ENCODE measurements at places on chromosomes 1 and 21. TPM values are rescaled to one million over a fixed set of nuclear protein-coding genes. Genes with fewer than 3 reads are reported as not detected.

RPE65 gene
- polyA plus RNA-seq = not detected

SLC6A17 gene
- polyA plus RNA-seq = not detected

VN1R5 gene
- polyA plus RNA-seq = not detected

DNA sequence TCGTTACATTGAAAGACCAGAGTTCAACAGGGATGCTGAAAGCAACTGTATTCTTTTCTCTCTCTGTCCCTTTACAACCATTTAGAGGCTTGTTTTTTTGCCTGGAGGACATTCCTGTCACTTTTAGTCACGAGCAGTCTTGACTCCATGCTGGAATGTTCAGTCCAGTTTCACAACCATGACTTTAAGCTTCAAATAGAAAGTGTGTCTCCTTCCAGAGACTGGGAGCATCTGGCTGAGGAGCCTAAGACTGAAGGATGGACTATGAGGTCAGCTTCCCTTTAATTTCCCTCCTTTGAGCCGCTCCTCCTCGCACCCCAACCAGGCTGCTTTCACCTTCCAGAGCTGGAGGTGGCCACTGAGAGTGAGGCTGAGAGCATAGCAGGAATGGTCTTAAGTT is 10.5 kb upstream of the RYR2 start:
- H3K4me3 ChIP-seq = no peak overlapping the region
- no peak for DNase-seq

DNA sequence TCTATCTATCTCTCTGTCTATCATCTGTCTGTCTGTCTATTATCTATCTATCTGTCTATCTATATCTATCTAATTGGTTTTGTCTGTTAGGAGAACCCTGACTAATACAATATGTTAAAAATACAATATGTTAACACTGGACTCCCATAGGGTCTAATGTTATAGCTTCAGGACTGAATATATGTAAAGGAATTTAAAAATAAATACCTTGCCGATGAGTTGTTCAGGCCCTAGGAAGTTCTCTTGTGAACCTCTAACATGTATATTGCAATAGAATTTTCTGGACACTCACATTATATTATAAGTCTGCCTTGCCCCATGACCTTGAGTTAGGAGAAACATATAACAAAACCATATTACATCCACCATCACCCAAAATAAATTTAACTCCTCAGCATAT is 900.6 kb downstream of the NCAM2 start:
- H3K27me3 ChIP-seq = no peaks in the 10 kb centered on the region
- no peak overlapping the region for H3K27ac ChIP-seq
- no peak overlapping the region for H3K4me3 ChIP-seq

- H3K4me3 ChIP-seq = no peak overlapping the region
- DNase-seq = no peak
- peaks cover 45% of the 10 kb centered on the region for H3K4me1 ChIP-seq
- no peak overlapping the region for H3K27ac ChIP-seq
Observed at GRCh38 chr1:232764458-232765251, 40.6 kb upstream of the MAP10 start.
